Fibroblast of the aortic adventitia (primary cell): ENCODE measurements at places on chromosomes 7 and 10. TPM values are rescaled to one million over a fixed set of nuclear protein-coding genes. Genes with fewer than 3 reads are reported as not detected.
A peak's percentile ranks its signal among the peaks of the same experiment; 100 is the strongest.

H2BK1 gene
- not detected in 2 replicates for total RNA-seq

- no peak for DNase-seq
These were observed 254.1 kb upstream of the PTER start for GRCh38 chr10:16182688-16183087.

- peak; percentile 22 for DNase-seq
These were observed 59.4 kb downstream of the CUZD1 start for GRCh38 chr10:122786269-122786668.

GRCh38 chr7:68321776-68322496 is 1276.3 kb upstream of the AUTS2 start:
- no peak for DNase-seq

GRCh38 chr7:91325726-91326125 is 61.5 kb downstream of the FZD1 start:
- no peak for DNase-seq

GRCh38 chr10:33215154-33215553 is 119.3 kb downstream of the NRP1 start:
- DNase-seq = peak; percentile 92
